Left forelimb (tissue), 1 donor: ENCODE measurements at places on chromosomes 7 and 10.

DNA sequence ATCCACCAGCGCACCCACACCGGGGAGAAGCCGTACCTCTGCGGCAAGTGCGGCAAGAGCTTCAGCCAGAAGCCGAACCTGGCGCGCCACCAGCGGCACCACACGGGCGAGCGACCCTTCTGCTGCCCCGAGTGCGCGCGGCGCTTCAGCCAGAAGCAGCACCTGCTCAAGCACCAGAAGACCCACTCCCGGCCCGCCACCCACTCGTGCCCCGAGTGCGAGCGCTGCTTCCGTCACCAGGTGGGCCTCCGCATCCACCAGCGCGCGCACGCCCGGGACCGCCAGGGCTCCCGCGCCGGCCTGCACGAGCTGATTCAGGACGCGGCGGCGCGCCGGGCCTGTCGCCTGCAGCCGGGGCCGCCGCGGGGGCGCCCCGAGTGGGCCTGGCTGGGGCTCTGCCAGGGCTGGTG is 17.7 kb downstream of the ZNF775 start:
- no peak for DNase-seq

DNA sequence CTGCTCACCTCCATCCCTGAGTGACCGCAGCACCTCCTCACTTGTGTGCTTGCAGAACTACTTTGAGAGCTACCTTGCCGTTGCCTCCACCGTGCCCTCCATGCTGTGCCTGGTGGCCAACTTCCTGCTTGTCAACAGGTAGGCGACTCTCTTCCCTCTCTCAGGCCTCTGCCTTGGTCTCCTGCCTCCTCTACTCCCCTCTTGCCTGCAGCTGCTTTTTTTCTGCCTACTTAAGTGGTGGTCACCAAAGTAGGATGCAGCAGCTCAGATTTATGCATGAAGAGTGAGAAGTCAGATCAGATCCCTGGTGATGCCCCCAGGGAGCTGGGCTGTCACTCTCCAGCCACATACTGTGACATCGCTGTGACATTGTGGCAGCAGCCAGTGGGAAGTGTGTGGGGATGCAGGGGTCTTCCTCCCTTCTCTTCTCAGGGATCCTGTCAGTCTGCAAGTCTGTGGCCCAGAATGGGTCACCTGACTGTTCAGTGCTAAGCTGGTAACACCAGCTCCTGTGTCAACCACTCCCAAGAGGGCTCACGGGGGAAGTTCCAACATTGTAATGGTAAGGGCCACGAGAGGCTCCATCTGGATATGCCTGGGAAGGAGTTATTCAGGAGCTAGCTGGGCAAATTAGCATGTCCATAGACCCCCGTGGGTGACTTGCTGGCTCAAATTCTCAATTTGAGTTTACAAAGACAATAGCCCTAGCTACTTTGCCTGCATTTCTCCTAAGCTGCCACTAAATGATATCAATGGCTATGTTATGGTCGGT is 25.3 kb downstream of the SLC29A3 start:
- DNase-seq = no peak

DNA sequence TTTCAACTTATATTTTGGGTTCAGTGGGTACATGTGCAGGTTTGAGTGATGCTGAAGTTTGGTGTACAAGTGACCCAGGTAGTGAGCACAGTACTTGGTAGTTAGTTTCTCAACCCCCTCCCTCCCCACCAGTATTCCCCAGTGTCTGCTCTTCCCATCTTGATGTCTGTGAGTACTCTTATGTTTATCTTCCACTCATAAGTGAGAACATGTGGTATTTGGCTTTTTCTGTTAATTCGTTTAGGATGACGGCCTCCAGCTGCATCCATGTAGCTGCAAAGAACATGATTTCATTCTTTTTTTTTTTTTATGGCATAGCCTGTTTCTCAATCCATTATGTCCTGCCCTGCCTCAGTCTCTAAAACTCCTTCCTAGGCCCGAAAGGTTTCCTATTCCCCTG is 222.1 kb downstream of the WDR37 start:
- peak; percentile 3 for DNase-seq

DNA sequence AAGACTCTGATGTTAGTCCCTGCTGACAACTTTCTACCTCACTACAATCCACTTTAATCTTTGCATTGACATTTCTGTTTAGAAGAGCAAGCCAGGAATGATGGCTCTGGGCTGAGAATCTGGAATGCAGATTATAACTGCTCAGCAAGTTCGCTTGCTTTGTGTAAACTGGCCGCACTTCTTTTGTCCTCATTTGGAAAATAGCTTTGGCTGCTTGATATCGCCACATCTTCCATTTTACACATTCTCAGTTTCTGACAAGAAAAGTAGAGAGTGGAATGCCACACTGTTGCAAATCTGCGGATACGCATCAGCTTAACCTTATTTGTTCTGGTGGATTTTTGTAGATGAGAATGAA is 429.8 kb downstream of the KCNMA1 start:
- no peak for DNase-seq

GRCh38 chr7:139830782-139831501 is 1.9 kb downstream of the TBXAS1 start:
- DNase-seq = no peak

- DNase-seq = no peak
Observed at GRCh38 chr7:134391223-134391622, 67.7 kb downstream of the AKR1B1 start.

GRCh38 chr7:115600207-115600606 is 430.4 kb downstream of the TFEC start:
- DNase-seq = no peak

DNA sequence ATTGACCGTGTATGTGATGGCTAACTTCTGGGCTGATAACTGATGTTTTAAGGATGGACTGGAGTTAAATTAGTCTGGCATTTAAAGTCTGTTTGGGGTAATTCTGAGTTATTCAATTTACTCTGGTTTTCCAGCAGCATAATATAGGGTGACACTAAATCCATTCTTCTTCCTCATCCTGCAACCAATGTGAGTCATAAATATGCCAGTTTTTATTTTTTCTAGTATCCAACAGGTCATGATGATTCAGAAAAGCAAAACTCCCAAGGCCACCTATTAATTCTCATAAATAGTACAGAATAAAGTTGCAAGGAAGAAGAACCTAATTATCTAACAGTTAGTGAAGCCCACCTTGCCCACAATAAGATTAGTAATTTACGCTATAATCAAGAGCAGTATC is 7.5 kb upstream of the EPHB6 start:
- DNase-seq = no peak

DNA sequence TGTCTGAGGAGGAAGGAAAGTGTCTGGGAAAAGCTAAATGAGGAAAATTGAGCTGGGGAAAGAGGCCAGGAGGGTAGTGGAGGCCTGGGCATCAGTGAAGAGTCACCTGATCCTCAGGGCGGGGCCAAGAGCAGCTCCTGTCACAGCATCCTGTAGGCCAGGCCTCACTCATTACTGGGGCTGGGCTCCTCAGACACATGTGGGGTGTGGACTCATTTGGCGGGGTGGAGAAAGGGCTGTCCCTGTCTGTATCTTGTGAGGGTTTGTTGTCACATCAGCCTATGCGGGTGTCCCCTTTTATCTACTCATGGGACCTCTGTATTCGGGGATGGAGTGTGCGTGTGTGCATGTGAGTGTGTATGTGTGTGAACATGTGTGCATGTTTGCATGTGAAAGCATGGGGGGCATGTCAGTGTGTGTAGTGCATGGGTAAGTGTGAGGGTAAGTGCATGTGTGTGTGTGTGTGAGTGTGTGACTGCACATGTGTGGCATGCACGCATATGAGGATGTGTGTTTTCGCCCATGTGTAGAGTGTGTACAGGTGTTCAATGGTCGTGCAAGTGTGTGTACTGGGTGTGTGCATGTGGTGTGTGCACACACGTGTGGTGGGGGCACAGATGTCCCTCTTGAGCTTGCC is 67.8 kb downstream of the RAMP3 start:
- no peak for DNase-seq

GRCh38 chr10:94218493-94219183 is 144.1 kb downstream of the NOC3L start:
- DNase-seq = no peak

DNA sequence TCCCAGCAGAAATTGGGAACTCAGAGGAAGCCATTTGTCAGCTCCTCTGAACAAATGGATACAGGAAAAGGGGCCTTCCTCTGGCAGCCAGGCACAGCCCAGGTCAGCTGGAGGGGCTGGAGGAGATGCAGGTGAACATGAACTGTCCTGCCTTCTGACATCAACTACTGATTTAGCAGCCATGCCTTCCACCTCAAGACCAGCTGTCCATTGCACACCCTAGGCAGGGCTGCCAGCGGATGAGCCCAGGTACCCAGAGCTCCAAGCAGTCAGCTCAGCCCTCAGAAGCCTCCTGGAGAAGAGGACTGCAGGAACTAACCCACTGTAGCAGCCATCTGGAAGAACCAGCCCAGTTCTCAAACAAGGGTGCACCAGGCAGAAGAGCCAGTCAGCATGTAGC is 44.1 kb upstream of the GDF10 start:
- no peak for DNase-seq

- peak; percentile 67 for DNase-seq
Observed at GRCh38 chr7:16753932-16754855, 639 bp downstream of the TSPAN13 start.

DNA sequence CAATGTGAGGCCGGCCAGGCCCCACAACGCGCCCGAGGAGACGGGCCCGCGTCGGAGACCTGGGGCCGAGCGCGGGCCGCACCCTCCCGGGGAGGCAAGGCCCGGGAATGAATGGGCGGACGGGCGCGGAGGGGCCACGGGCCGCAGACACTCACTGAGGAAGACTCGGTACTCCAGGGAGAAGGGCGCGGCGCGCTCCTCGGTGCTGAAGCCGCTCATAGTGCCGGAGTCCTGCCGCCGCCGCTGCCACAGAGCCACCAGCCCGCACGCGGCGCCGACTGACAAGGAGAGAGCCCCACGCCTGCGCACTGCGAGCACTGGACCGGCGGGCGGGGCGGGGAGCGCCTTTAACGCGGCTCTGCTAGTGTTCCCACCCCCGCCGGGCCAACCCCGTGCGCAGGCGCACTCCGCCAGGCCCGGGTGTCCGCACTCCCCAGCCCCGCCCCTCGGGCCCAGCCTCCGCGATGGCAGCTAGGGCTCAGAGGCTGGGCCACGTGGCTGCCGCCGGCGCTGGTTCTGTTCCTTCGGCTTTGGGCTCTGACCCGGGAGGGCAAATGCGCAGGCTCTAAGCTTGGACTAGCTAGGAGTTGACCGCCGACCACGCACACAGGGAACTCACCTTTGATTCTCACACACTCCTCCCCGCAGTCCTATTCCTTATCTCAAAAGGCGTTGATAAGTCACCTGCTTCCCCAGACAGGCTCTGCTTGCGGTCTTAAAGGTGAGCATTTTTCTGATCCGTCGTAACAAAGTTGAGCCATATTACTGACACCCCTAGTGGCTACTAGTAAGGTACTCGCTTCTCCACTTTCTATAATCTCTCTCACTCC is at the start of gene PPA1:
Gene PPA1 (minus strand): TSS at position 321 of the 830 bp plus-strand sequence. CDS start 102 bp downstream, at position 219.
- DNase-seq = peak; percentile 98

GRCh38 chr7:27088002-27088922 is 7.5 kb downstream of the HOXA1 start:
- no peak for DNase-seq

GRCh38 chr7:19561121-19561805 is 147.6 kb downstream of the POLR1F start:
- no peak for DNase-seq

- DNase-seq = no peak
Observed at GRCh38 chr10:71962901-71963300, 1.3 kb upstream of the CHST3 start.
